ENCODE measurements at places on chromosomes 12 and 14. TPM values are rescaled to one million over a fixed set of nuclear protein-coding genes. Genes with fewer than 3 reads are reported as not detected.

DNA sequence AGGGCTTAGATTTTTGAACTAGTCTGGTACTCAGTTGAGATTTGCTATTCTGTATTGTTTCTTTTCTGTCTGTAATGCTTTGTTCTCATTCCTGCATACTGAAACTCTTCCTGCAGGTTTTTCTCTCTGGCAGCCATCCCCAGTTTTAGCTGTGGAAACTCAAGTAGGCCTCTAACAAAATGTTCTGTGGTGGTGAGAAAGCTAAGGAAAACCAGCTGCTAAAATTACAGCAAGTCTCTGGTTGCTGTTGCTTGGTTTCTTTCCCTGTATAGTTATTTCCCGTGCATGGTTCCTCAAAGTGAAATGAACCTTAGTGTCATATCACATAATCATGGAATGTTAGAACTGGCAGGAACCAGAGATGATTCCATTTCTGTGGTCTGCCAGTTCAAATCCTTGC is 442.5 kb downstream of the NRXN3 start:
- DNase-seq = no peak

GRCh38 chr14:54942913-54943312 is 40.3 kb upstream of the GCH1 start:
- no peak for DNase-seq

SLC5A8 gene
- total RNA-seq = 0.33 TPM

- no peak for DNase-seq
These were observed 34.3 kb upstream of the CHFR start for GRCh38 chr12:132921685-132922084.

- DNase-seq = no peak
These were observed 27.5 kb upstream of the INSM2 start for GRCh38 chr14:35506461-35506860.

DNA sequence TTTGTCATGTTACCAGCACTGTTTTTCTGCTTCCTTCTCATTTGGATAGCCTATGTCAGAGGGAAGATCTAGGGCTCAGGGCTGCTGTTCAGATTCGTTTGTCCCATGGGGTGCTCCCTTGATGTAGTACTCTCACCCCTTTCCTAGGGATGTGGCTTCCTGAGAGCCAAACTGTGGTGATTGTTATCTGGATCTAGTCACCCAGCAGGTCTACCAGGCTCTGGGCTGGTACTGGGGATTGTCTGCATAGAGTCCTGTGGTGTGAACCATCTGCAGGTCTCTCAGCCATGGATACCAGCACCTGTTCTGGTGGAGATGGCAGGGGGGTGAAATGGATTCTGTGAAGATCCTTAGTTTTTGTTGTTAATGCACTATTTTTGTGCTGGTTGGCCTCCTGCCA is 5.5 kb upstream of the SERPINA11 start:
- DNase-seq = no peak

CLEC6A gene
- total RNA-seq = not detected

SCAF11 gene
- 177 TPM for total RNA-seq

SPTB gene
- 0.88 TPM for total RNA-seq

PCNX1 gene
- total RNA-seq = 61.8 TPM

GRCh38 chr12:68761901-68762630 is 16.1 kb downstream of the SLC35E3 start:
- no peak for DNase-seq

GRCh38 chr12:110937104-110937641 is 16.8 kb upstream of the MYL2 start:
- no peak for DNase-seq

- DNase-seq = no peak
These were observed 119.3 kb upstream of the OVCH1 start for GRCh38 chr12:29616664-29617406.

TOMM20L gene
- not detected for total RNA-seq

LPAR5 gene
- 1.8 TPM for total RNA-seq

GRCh38 chr12:3759878-3760277 is 7.0 kb upstream of the CRACR2A start:
- DNase-seq = no peak

DNA sequence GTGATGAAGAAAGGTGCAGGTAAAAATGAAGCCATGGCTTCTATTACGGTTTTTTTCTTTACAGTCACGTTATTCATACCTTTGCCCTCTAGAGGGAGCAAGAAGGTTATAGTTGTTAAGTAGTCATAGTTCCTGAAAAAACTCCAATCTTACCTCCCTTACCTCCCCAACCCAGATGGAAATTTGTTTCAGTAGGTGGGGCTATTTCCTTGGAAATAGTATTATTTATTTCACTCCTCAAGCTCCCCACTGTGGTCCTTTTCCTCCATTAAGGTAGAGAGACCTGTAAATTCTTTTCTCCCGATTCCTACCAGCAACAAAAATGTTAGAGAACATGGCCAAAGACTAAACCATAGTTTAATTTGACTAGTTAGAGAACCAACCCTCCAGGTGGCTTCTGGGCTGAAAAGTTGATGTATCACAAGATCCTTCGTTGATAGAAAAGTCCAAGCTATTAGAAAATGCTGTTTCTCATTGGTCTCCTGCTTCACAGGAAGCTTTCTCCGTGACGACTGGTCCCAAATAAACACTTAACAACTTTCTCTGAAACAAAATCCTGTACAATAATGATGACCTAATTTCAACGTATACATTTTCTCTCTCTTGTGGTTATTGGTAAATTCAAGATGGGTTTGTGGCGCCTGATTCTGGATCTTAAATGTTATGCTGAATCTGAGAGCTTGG is 43.5 kb downstream of the TMX1 start:
- DNase-seq = no peak

OGFOD2 gene
- 16.5 TPM for total RNA-seq

GRCh38 chr12:65803251-65803650 is 21.0 kb upstream of the HMGA2 start:
- DNase-seq = no peak

ABHD4 gene
- total RNA-seq = 25.2 TPM

DNA sequence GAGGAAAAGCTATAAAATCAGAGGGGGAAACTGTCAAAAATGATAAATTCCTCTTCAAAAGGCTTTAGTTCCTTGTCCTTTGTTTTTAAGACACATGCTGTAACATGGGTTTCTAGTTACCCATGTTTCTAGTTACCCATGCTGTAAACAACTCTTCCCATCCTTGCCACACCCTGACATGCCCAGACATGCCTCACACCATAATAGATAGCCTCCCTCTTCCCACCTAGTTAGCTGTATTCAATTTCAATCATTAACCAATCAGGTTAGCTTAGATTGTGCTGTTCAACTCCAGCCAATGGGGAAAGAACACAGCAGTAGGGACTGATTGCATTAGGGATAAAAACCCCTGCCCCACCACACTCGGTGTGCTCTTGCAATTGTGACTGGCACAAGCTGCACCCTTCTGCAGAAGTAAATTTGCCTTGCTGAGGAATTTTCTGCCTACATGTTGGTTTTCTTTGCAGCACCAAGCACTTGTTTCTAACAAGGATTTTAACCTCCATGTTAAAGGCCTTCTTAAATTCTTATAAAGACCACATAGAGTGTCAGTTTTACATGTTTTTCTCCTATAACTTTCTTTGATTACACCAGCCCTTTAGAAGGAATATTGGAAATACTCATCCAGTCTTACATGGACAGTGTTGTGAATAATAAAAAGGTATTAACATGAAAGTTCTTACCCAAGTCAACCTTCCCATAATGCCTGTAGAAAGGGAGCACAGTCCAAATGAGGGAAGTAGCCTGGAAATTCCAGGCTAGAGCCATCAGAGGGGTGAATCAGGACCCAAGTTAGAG is 32.5 kb upstream of the LALBA start:
- no peak for DNase-seq

DNA sequence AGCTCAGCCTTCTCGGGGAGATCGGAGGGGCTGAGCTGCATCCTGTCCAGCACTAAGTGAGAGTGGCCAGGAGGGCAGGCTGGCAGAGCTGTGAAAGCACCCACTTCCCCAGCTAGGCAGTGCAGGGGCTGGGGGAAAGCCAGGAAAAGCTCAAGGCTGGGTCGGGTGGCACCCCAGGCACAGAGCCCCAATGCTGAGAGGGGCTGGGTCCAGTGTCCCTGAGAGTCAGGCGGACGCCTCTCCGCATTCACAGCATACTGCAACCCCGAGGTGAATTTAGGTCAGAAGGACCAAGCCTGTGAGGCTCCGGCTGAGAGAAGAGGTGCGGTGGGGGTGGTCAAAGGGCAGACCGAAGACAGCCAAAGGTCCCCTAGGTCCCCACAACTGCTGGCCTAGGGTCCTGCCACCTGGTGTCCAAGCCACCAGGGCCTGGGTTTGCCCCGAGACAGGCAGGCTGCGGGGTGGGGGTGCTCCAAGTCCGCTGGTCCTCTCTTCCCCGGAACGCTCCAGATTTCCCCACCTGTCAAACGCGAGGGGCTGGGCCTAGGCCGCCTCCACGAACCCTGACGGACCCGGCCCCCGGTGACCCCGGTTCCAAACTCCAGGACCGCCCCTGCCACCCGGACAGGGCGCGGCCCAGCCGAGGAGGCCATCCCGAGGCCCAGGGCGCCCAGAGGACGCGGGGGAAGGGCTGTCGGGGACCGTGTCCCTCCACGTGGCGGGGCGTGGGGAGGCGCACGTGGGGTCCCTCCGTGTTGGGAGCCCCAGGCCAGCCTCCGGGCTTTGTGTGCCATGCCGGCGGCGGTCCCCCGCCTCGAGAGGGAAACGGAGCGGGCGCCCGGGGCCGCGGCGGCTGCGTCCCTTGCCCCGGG is 527 bp downstream of the CAMKK2 start:
- DNase-seq = no peak

DNA sequence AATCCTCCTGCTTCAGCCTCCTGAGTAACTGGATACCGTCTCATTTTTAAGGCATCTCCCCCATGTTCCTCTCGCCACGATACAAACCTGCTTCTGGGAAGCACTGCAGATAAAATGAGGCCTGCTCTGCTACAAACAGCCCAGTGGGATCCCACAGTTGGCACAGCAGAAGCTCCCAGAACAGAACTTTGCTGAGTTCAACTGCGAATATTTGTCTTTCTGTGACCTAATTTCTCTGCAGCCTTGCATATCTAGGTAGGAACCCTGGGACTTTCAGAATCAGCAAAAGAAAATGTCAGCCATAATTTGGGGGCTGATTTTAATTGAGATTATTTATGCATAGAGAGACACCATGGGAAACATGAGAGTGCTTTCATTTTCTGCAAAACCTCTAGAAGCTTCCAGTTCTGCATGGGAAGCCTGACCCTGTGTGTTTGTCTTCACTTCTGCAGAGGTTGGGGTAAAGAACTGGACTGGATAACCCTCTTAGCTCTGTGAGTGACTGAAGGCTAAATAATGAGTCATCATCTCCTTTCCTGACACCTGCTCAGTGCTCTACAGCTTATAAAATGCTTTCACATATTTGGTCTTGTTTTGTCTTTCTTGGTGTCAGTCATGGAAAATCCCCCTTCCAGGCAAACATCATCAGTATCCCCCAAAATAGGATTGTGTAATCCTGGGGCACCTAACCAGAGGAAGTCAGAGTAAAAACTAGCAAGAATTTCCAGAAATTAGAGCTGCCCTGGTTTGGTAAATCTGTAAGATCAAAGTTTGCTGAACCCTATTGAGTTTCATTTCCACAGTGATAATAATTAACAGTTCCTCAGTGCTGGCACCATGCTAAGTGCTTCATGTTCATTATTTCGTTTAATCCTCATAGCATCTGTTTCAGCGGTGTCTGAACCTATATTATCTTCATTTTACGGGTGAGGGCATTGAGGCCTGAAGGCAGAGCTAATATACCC is 185.8 kb downstream of the SLC15A4 start:
- DNase-seq = no peak

GRCh38 chr14:79275292-79275655 is 936.0 kb downstream of the DIO2 start:
- DNase-seq = no peak

DNA sequence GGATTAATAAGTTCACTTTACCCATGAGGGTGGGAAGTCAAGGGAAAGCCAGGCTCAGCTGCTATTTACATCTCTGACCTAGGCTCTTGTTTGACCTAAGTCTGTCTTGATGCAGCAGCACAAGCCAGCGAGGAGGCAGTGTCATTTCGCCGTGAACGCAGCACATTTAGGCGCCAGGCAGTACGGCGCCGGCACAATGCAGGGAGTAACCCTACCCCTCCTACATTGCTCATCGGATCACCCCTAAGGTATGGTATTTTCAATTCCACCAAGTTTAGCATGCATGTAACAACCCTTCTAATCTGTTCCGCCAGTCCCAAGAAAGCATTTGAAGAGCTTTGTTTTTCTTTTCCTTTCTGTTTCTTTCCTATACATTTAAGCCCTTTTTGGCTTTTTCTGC is 81.2 kb downstream of the PCNX1 start:
- no peak for DNase-seq

DNA sequence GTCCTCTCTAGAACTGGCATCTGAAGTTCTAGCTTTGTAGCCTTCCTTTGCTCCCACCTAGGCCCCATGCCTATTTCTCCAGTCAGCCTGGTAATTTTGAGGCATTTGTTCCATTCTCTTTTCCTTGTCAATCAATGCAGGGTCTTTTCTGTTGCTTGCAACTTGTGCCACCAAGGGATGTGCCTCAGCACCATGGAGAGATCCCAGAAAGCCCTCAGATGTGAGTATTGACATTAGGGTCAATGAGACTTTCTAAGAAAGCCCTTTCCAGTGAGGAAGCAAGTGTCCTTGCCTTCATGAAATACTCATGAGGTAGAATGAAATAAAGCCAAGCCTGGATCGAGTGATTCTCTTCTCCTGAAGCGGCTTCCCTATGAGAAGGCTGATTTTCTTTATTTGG is 213.9 kb downstream of the SLC15A4 start:
- no peak for DNase-seq

ZFHX2 gene
- 0.48 TPM for total RNA-seq

DHRS2 gene
- 9.4 TPM for total RNA-seq

ASCL1 gene
- total RNA-seq = not detected

DNA sequence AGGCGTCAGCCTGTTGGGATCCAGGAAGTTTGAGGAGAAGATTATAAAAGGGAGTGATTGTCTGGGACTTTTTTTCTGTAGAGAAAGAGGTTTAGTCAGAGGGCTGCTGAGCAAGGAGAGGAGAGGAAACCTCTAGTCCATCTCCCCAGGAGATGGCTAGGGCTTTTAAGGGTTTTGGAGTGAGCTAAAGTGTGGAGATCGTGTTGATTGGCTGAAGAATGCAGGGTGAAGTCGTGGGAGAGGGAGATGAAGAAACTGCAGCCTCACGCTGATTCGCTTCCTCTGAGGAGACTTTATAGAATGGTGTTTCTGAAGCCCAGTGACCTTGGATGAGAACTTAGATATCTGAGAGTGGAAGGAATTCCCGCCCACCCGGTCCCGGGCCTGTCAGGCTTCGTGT is 193.7 kb upstream of the PWP1 start:
- DNase-seq = no peak

PELI2 gene
- total RNA-seq = 24.1 TPM

GRCh38 chr12:25320123-25321006 is 69.6 kb upstream of the KRAS start:
- DNase-seq = no peak

DNA sequence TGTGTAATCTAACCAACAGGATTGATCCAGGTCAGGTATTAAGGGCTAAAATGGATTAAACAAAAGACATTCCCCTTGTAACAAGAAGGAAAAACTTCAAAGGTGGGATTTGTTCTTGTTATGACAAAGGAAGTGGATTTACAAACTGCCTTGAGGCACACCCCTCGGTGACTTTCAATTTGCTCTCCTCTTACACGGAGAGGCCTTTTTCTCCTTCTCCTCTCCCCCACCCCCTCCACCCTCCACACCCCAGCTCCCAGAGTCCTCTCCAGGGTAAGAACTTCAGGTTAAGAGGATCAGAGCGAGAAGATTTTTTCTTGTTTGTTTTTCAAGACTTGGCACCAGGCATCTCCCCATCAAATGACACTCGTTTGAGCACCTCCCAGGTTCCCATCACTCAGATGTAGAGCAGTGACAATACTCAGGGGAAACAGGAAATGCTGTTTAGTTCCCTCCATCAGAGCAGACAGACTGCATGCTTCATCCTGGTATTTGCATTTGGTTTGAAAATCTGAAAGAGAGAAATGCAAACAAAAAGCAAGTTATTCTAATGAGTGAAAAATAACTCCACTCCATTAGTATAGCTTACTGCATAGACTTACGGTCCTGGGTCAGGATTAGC is 77.6 kb upstream of the TMEM260 start:
- DNase-seq = no peak
